Neural crest cell (in vitro differentiated cells): ENCODE measurements at places on chromosomes 16 and 17.

GRCh38 chr17:17970699-17971430, 1.3 kb downstream of the TOM1L2 start:
- no peak for DNase-seq
- H3K36me3 ChIP-seq = no peaks in the 10 kb centered on the region
- H3K4me1 ChIP-seq = peaks cover 20% of the 10 kb centered on the region
- peak overlapping the region; percentile 85 for H3K4me3 ChIP-seq

DNA sequence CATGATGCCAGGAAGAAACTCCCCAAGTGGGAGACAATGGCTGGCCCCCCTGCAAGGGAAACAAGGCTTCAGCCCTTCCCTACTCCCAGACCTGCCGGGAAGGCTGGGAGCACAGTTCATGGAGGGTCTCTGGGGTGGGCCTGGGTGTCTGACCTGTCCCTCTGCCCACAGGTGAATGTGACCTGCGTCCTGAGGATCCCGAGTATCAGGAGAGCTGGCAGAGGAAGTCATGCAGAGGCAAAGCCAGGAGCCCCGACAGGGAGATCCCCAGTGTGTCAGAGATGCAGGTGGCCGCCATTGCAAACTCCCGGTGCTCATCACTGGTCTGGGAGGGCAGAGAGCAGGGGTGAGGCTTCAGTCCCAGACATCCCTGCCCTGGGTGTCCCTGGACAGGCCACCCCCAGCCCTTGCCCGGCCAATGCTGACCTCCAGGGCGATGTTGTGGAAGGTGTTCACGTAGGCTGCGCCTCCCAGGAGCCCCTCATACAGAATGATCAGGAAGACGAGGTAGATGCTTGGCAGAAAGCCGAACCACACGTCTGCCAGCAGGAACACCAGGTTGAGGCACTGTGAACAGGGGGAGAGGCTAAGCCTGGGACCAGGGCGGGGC, 5.3 kb upstream of the NPIPB7 start:
- no peaks in the 10 kb centered on the region for H3K36me3 ChIP-seq
- no peaks in the 10 kb centered on the region for H3K27me3 ChIP-seq
- no peak overlapping the region for H3K4me3 ChIP-seq

DNA sequence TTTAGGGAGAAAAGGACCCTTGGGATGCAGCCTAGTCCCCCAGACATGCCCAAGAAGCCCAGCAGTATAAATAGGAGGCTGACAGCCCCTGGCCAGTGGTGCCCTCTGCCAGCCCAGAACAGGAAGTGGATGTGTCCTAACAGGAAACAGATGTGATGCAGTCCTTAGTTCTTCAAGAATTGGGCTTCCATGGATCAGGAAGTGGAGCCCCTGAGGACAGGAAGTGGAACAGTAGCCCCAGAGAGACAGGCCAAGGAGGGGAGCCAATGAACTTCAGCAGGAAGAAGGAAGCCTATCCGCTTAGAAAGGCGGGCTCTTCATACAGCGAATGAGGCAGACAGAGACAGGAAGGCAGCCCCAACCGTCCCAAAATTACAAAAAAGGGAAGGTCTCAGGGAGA, 7.2 kb downstream of the CTF1 start:
- no peaks in the 10 kb centered on the region for H3K36me3 ChIP-seq
- peak overlapping the region; percentile 23 for H3K27ac ChIP-seq
- DNase-seq = no peak
- no peak overlapping the region for H3K4me3 ChIP-seq
- peaks cover 32% of the 10 kb centered on the region for H3K4me1 ChIP-seq
- no peaks in the 10 kb centered on the region for H3K27me3 ChIP-seq

DNA sequence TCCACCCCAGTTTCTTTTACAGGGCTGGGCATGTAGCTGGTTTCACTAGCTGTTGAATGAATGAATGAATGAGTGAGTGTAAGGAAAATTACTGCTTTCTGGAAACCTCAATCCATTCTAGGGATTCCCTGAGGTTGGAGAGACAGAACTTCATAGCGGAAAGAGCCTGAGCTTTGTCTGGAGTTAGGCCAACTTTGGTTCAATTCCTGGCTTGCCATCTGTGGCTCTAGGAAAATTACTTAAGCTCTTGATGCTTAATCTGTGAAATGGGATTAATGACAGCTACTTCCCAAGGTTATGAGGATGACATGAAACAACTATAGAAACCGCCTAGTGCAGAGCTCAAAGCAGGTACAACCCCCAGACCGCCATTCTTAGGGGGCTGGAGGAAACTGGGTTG, 76.3 kb upstream of the AXIN2 start:
- no peaks in the 10 kb centered on the region for H3K27me3 ChIP-seq
- peaks cover 22% of the 10 kb centered on the region for H3K36me3 ChIP-seq
- DNase-seq = no peak
- no peak overlapping the region for H3K27ac ChIP-seq

DNA sequence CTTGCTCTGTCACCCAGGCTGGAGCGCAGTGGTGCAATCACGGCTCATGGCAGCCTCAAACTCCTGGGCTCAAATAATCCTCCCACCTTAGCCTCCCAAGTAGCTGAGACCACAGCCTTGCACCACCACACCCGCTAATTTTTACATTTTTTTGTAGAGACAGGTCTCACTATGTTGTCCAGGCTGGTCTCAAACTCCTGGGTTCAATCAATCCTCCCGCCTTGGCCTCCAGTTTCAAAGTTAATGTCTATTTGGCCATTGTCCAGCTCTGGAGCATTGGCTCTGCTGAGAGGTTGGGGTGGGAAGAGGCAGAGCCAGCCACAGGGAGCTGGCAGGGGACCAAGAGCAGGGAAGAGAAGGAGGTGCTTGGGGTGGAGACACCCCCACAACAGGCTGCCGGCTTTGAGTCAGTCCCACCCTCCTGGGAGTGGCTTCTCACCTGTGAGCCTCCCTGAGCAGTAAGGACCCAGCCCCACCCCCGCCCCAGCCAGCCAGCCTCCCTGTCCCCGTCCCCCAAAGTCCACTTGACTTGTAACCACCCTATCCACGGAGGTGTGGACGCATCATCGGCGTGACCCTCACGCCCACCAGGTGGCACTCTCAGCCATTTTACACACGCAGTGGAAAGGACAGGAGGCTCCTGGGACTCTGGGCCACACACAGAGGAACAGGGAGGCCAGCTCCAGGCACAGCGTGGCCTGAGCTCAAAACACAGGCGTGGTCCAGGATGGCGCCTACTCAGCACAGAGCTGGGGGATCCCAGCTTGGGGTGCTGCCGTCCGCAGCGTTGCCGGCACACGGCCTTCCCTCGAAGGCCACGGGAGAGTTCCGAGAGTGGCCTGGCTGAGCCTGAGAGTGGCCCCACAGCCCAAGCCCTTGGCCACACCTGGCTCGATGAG, 22.8 kb upstream of the PVALEF start:
- no peak overlapping the region for H3K27ac ChIP-seq
- no peak overlapping the region for H3K4me3 ChIP-seq
- H3K27me3 ChIP-seq = no peaks in the 10 kb centered on the region

- no peak overlapping the region for H3K4me3 ChIP-seq
- H3K36me3 ChIP-seq = no peaks in the 10 kb centered on the region
- no peak overlapping the region for H3K27ac ChIP-seq
- no peak for DNase-seq
Observed at GRCh38 chr17:47714773-47715396, 18.2 kb upstream of the TBX21 start.

DNA sequence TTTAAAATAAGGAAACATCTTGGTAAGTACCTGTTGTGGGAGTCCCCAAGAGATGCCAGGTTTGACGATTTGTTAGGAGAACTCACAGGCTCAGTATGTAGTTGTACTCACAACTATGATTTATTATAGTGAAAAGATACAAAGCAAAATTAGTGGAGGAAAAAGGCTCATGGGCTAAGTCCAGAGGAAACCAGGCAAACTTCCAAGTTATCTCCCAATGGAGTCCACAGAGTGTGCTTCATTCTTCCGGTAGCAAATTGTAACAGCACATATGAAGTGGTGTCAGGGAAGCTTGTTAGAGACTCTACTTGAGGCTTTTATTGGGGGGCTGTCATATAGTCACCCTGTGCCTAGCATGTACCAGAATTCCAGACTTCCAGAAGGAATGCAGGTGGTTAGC, 2.3 kb downstream of the DDX19A start:
- no peaks in the 10 kb centered on the region for H3K27me3 ChIP-seq
- H3K27ac ChIP-seq = no peak overlapping the region
- H3K4me1 ChIP-seq = peaks cover 21% of the 10 kb centered on the region
- DNase-seq = no peak

GRCh38 chr17:48952904-48953303, 8.3 kb upstream of the SNF8 start:
- H3K4me1 ChIP-seq = peaks cover 14% of the 10 kb centered on the region
- H3K36me3 ChIP-seq = no peaks in the 10 kb centered on the region
